ENCODE measurements at places on chromosomes 2 and 18.

DNA sequence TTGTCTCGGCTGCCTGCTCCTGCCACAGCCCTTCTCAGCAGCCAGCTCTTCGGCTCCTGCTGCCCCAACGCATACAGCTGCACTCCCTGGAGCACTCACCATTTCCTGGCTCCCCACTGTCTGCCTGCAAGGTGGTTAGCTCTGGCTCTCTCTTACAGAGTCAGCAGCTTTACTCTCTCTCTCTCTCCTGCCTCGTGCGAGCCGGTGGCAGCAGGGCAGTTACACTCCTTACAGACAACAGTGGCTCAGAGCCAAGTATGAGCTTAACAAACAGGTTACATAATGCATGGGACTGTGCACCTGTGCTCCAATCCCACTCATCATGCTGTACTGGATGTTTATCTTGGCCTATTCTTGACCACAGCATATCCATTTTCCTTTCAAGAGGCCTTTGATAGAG is 47.4 kb upstream of the DNAJC10 start:
- DNase-seq: no peak

DNA sequence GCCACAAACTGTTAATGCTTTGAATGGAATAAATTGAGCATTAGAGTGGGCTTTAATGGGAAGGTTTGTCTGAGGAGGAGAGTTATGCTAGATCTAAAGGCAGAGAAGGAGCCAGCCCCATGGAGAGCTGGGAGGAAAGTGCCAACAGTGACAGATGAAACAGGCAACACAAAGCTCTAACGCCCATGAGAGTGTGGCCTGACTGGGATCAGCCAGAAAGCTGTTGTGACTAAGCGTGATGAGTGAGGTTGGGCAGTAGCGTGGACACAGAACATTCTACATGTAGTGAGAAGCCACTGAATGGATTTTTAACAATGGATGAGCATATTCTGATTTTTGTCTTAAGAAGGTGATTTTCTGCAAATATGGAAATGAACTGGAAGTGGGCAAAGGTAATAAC is 185.3 kb upstream of the SIX2 start:
- DNase-seq: no peak

DNA sequence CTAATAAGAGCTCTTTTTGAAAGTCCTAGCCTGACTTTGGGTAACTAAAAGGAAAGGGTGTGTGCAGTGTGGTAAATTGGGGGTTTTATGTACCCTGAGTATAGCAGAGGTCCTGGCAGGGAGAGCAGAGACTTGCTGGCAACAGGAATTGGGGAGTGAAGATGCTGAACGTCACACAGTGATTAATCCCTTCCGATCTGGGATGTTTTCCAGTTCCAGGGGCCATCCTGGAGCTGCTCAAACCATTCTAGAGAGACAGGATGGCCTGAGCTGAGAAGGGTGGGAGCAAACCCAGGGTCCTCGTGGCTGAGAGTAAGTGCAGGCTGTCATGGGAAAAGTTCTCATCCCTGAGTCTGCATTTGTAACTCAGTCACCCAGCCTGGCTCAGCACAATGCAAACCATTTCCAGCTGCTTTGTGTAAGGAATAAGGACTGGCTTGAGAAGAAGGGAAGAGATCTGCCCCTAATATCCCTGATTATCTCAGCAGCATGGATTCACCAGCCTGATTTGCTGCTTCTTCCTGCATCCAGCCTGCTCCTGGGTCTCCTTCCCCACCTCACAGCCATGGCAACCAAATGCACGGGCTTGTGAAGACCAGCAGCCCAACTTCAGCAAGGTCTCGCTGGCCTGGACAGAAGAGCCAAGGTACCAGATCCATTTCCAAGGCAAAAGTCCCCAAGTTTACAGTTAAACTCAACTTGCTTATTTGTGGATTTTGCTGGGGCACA is 47.1 kb upstream of the CELF4 start:
- no peak for DNase-seq

- no peak for DNase-seq
These were observed 90.3 kb upstream of the PHLPP1 start for GRCh38 chr18:62625019-62625418.

DNA sequence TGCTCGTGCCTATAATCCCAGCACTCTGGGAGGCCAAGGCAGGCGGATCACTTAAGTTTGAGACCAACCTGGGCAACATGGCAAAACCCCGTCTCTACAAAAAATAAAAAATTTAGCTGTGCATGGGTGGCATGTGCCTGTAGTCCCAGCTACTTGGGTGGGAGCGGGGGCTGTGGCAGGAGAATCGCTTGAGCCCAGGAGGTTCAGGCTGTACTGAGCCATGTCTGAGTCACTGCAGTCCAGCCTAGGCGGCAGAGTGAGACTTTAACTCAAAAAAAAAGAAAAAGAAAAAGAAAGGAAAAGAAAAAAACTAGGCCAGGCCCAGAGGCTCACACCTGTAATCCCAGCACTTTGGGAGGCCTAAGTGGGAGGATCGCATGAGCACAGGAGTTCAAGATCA is 30.8 kb downstream of the TWSG1 start:
- no peak for DNase-seq

GRCh38 chr2:10269711-10270610 is 32.7 kb upstream of the HPCAL1 start:
- DNase-seq: no peak

DNA sequence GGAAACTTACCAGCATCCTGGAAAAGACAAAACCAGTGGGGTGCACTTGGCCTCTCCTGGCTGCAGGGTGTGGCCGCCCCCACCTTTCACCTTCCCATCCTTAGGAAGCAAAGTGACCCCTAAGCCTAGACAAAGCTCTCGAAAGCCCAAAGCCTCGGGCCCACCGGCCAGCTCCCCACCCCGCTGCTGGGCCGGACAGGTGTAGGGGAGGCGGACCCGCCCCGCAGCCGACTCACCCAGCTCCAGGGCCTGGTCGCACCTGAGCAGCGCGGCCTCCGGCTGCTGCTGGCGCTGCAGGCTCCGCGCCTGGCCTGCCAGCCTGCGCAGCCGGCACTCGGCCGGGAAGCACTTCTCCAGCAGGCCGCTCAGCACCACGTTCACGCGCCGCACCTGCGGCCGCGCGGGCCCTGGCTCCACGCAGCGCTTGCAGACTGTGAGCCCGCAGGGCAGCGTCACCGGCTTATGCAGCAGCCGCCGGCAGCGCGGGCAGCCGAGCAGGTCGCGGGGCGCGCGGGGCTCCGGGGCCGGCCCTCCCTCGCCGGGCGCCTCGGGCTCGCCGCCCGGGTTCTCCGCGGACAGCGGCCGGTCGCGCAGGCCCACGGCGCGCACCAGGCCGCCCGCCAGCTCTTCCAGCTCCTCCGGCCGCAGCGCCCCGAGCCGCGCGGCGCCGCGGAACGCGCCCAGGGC is 979 bp downstream of the LONRF2 start:
- DNase-seq: no peak

DNA sequence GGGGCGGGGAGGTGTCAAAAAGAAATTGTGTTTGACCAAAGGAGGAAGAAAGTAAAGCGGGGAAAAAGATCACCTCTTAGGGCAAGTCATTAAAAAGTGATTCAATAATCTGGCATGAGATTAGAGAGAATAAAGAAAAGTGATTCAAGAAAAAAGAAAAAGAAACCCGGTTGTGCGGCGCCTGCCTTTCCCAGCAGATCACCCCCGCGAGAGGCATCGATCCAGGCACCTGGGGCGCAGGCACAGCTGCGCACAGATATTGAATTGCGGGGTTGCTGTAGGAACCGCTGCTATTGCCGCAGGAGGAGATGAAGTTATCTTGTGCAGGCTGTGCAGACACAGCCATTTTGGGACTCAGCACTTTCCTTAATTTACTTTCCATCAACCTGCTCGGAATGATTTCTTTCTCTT is 71.2 kb downstream of the PLB1 start:
- DNase-seq: no peak

- peak; percentile 84 for DNase-seq
These were observed at the start of gene HJURP for GRCh38 chr2:233854241-233854981. Gene HJURP, minus strand, starts transcription at chr2:233854535. Its CDS starts 35 bp downstream, at chr2:233854500.

DNA sequence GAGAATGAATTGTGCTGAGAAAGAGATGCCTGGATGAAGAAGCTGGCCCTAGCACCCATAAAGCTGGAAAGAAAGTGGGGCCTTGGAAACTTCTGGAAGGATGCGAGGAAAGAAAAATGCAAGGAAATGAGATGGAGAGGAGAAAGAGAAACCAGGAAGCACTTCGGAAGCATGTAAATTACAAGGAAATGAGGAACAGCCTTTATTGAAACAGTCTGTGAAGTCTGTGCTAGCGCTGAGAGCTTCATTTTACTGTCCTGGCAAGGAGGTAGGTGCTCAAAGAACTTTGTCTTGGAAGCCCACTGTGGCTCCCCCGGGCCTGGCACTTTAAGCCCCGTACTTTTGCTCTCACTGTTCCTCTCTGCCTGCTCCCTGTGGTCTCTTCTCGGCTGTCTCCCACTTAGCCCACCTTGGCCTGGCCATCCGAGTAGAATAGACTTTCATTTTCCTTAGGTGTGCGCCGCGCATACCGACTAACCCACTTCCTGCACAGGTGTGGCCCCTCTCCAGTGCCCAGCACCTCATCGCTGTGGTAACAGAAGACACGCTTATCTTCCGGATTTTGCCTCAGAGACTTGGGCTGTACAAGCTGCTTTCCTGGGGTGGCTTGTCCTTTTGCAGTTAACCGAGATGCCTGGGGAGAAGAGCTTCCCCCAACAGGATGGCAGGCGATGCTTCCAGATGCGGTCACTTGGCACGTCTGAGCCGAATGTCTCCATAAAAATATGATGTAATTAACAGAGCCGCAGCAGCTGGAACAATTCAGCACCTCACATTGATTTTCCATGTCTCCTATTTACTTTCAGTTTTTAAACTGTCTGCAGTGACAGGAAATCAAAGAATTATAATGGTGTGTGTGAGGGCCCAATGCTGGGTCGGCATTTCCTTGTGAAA is 199.6 kb downstream of the HRH4 start:
- DNase-seq: no peak

DNA sequence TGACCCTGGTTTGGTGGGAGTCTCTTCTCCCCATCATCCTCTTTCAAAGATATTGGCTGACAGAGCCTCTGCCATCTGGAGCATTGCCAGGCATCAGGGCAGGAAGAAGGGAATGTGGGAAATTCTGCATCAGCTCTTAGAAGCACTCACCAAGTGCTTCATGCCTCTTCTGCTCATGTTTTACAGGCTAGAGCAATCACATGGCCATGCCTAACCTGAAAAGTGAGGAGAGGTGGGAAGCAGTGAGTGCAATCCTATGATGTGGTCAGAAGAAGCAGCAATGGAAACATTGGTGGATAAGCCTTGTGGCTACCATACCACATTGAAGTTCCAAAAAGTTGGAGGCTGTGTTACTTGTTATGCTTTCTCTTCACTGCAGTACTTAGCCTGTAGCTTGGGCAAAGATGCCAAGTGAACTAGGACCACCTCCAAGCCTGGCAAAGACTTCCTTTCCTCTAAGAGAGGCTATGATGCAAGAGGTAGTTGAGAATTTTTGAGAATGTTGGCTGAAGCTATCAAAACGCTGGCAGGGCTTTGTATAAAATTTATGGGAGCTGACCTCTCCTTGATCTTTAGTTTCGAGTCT is 64.1 kb downstream of the BCL2L11 start:
- DNase-seq: no peak

- no peak for DNase-seq
These were observed 113.4 kb downstream of the MC4R start for GRCh38 chr18:60259052-60259681.

GRCh38 chr2:58135861-58136260 is 89.3 kb downstream of the VRK2 start:
- DNase-seq: no peak

- DNase-seq: no peak
These were observed 194.2 kb downstream of the TWIST2 start for GRCh38 chr2:239042046-239042445.

All from stimulated activated CD8-positive, alpha-beta memory T cell treated with anti-CD3 and anti-CD28 coated beads, Interleukin-4, amount 100 ng/mL, for 24 hours (primary cell).